ENCODE measurements at places on chromosomes 7 and 10. TPM values are rescaled to one million over a fixed set of nuclear protein-coding genes. Genes with fewer than 3 reads are reported as not detected.

The SRRM3 gene
- 2.7 TPM for total RNA-seq

The HMX3 gene
- not detected for total RNA-seq

The UNCX gene
- not detected for total RNA-seq

The FKBP6 gene
- not detected for total RNA-seq

The JAZF1 gene
- total RNA-seq: 20.1 TPM

The CYP2C8 gene
- total RNA-seq: 0.34 TPM

The TAS2R41 gene
- total RNA-seq: not detected

The SEPTIN14 gene
- not detected for total RNA-seq

The WEE2 gene
- total RNA-seq: not detected
